ENCODE measurements at places on chromosomes 2 and 18. TPM values are rescaled to one million over a fixed set of nuclear protein-coding genes. Genes with fewer than 3 reads are reported as not detected.

- DNase-seq, result no peak
Observed at GRCh38 chr2:205270689-205271088, 411.6 kb upstream of the NRP2 start.

DNA sequence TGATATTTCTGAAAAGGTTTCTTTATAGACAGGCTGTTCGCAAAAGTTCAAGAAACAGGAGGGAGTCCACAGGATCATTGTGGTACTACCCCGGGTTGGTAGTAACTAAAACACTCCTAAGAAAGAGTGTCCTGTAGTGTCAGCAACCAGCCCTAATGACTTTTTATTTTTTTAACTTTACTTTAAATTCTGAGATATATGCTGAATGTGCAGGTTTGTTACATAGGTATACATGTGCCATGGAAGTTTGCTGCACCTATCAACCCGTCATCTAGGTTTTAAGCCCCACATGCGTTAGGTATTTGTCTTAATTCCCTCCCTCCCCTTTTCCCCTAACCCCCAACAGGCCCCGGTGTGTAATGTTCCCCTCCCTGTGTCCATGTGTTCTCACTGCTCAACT is 1396.9 kb upstream of the ZEB2 start:
- DNase-seq, result no peak

DNA sequence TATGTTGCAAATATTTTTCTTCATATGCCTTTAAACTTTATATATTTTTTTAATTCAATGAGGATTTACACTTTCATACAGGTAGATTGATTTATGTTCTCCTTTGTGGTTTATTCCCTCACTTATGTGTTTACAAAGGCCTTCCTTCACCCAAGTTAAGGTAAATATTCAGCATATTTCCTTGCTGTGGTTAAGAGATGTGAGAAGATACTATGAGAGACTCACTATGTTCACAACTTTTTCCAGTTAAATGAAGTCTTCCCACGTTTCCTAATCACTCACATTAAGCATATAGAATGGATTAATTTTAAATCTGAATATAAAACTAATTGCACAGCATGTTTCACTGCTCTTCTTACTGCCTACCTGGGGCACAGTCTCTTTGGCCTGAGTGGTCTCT is 597 bp downstream of the PECR start:
- DNase-seq, result no peak

GRCh38 chr2:14602309-14602708 is 30.2 kb upstream of the LRATD1 start:
- no peak for DNase-seq

MRPS5 gene
- 35.6 TPM for total RNA-seq

ITPRIPL1 gene
- total RNA-seq, result 3.9 TPM

PAX3 gene
- not detected for total RNA-seq

GKN2 gene
- not detected for total RNA-seq

CCL20 gene
- not detected for total RNA-seq

All from T-cell (primary cell).